ENCODE measurements at places on chromosomes 5 and 9.

DNA sequence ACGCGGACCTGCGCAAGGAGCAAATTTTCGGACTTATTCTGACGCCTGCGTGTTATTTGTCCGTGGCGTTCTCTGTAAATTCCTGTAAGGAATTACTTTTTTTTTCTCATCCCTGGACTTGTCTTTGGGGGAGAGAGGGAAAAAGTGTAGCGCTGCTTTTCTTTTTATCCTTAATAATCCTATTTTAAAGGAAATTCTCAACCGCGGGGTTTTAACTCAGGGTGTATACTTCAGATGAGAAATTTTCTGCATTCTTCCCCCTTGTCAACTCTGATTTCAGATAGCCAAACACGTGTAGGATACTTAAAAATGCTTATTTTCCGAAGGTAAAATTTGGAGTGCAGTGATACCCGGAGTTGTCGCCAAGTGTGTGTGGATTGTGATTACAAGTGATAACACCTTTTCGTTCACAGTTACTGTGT, 853 bp downstream of the DCP2 start:
- peak; percentile 45 for DNase-seq

- no peak for DNase-seq
Observed at GRCh38 chr9:4717815-4718214, 23.2 kb downstream of the AK3 start.

DNA sequence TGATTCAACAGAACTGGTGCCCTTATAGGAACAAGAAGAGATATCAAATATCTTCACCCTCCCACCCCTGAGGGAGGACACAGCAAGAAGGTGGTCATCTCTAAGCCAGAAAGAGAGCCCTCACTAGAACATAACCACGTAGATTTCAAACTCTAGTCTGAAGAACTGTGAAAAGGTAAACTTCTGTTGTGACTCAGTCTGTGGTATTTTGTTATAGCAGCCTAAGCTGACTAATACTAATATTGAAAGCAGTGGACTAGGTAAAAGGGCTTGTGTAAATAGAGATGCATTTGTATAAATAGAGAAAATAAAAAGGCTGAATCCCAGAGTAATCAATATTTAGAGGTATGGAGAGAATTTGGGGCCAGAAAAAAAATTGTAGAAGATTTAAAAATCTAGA, 157.6 kb upstream of the CCNH start:
- DNase-seq = no peak

DNA sequence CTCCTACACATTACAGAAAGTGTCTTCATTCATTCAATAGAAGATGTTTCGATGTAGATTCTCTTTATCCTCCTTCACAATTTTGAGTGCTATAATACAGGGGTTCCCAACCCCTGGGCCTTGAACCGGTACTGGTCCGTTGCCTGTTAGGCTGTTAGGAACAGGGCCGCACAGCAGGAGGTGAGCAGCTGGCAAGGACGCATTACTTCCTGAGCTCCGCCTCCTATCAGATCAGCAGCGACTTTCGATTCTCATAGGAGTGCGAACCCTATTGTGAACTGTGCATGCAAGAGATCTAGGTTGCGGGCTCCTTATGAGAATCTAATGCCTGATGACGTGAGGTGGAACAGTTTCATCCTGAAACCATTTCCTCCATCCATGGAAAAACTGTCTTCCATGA, 153.0 kb upstream of the SMC2 start:
- no peak for DNase-seq

GRCh38 chr9:134989206-134990065, 71.7 kb upstream of the FCN1 start:
- DNase-seq = no peak

- DNase-seq = peak; percentile 29
Observed at GRCh38 chr5:113056988-113057387, 80.4 kb downstream of the DCP2 start.

DNA sequence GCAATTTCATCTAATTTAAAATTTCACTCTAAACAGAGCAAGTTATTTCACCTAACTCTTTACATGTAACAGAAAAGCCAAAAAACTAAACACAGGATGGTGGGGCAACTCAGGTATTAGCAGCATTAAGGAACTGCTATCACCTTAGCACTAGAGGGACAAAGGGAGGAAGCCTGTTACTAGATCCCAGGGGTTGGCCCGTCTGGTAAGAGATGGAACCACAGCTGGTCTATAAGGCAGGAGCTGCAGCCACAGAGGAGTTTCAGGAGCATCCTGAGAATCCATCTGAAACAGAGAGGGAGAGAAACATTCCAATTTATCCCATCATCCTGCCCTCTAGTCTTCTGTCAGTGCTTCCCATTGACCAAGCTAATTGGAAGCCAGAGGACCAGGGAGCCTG, 300.3 kb downstream of the MRPS30 start:
- no peak for DNase-seq

- DNase-seq = no peak
Observed at GRCh38 chr5:14945450-14945849, 73.9 kb upstream of the ANKH start.

DNA sequence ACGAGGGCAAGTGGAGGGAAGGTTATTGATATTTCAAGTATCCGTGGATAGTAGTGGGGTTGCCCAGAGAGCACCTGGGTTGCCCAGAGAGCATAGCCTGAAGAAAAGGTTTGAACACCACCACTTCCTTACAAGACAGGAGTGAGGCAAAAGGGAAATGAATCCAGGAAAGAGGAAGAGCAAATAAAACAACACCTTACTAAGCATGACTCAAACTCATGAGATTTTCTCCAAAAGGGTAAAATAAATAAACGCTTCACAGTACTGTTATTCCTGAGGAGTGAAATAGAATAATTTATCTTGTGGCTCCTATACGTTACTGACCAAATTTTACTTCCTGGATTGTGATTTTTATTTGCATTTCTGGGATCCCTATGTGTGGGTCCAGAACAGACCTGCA, 65.2 kb upstream of the PTPRD start:
- DNase-seq = no peak

DNA sequence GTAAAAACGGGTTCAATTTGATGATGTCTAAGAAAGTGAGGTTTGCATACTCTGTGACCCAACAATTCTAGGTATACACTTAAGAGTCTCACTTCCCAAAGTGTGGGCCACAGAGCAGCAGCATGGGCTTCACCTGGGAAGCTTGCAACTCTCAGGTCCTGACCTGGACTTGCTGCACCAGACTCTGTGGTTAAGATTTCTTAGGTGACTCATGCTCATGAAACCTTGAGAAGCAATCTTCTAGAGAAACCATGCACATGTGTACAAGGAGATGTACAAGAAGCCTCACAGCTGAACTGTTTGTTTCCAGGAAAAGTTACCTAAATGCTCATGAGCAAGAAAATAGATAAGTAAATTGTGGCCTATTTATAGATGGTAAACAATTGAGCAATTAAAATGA, 30.0 kb downstream of the DNAJC21 start:
- DNase-seq = peak; percentile 7

DNA sequence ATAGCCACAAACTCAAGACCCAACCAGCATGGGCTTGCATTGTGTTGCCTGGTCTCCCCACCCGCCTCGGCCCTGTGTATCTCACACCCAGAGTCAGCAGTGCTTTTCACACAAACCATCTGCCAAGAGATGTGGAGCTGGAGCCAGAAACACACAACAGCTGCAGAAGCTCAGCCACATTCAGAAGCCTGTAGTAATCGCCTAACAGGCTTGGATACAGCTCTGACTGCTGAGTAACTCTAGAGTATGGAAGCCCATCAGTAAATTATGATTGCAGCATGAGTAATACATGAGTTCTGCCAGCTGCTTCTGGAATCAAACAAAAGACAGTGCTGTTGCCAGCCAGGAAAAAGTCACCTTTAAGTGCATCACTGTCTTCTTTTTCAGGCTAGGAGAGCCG, 16.0 kb downstream of the TEK start:
- DNase-seq = no peak

DNA sequence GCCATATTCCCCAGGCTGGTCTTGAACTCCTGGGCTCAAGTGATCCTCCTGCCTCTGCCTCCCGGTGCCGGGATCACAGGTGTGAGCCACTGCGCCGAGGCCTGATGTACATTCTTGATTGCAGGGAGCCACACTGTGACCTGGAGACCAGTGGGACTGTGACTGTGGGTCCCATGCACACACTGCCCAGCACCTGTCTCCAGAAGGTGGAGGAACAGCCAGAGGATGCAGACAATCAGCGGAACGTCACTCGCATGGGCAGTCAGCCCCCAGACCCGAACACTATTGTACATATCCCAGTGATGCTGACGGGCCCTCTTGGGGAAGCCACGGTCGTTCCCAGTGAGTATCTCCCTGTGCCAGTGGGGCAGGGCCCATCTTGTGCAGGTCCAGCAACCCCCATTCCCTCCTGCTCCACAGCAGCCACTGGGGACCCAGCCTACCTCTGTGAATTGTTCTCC, 147.3 kb downstream of the CACNA1B start:
- DNase-seq = no peak

DNA sequence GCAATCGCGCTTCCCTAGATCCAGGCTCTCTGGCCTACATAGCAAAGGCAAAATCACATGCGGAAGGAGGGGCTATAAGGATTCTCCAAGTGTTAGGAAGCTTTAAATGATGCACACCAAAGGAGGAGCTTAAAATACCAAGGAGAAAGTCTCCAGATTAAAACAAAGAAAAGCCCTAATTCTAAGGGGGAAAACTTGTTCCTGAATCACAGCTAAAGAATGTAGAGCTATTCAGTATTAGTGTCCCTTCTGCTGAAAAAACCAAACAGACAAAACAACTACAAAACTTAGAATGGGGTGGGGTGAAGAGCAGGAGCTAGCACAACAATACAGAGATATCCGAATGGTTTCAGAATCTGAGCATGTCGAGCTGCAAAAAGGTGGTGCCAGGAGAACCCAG, 213.7 kb downstream of the DCP2 start:
- no peak for DNase-seq

DNA sequence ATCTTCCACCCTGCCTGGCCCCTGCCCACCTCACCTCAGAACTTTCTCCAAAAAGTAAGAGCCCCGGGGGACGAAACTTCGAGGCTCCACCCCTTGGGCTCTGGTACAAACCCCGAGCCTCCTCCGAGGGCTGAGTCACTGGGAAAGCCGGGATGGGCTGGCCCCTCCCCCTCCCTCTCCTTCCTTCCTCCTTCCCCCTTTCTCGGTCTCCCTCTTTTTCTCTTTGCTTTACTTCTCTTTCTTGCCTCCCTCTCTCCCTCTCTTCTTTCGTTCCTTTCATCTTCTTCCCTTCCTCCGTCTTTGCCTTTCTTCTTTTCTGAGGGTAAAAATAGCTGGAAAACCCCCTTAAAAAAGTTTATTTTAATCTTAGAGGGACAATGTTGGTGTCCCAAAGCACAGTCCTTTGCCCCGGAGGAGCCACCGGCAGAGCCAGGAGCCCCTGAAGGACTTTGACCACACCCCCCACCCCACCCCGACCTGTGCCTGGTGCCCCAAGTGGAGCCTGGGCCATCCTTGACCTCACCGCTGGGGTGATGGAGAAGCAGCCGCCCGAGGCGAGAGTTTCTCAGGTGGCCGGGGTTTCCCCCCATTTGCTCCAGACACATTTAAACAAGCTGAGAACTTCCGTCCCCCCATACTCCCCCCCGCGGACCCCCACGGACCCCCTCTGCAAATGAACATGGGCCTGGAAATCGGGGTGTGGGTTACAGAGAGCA, 5.7 kb upstream of the NOTCH1 start:
- no peak for DNase-seq

DNA sequence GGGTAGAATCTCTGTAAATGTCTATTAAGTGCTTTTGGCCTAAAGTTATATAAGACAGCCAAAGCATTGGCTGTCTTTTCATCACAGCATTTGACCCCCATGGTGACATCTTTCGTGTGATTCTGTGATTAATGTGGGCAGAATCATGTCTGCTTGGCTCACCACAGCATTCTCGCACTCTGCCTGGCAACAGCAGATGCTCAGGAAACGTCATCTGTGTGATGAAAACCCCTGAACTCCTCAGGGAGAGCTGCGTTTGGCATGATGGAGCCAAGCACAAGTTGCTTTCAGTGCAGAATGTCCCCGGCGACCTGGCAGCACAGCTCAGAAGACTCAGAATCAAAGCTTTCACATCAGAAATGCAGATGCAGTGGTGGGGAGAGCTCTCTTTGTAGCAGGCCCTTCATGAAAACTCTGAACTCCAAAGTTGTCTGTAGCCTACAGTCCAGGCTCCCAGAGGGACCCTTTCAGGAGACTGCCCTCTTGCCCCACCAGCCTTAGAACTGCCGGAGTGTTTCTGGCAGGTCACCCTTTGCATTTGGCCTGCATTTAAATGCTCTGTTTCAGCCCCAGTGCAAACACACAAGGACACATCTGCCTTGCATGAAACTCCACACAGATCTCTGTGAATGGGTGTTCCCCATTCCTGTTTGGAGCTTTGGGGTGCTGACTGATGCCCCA, 155.6 kb upstream of the PANK3 start:
- DNase-seq = no peak

- peak; percentile 76 for DNase-seq
Observed at GRCh38 chr9:113511856-113512761, 48.6 kb downstream of the RGS3 start.

DNA sequence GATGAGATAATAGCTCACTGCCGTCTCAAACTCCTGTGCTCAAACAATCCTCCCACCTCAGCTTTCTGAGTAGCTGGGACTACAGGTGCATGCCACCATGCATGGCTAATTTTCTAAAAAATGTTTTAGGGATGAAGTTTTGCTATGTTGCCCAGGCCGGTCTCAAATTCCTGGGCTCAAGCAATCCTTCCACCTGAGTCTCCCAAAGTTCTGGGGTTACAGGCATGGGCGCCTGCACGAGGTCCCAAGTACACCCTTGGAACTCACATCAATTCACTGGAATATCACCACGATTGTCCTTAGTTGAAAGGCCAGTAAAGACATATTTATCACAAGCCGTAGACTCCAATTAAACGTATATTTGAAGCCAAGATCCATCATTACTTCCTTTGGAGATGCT, 184.6 kb downstream of the IRX1 start:
- DNase-seq = no peak

GRCh38 chr5:37552770-37553719, 173.9 kb downstream of the WDR70 start:
- peak; percentile 99 for DNase-seq

- DNase-seq = peak; percentile 22
Observed at GRCh38 chr5:42268630-42269029, 154.6 kb upstream of the GHR start.

DNA sequence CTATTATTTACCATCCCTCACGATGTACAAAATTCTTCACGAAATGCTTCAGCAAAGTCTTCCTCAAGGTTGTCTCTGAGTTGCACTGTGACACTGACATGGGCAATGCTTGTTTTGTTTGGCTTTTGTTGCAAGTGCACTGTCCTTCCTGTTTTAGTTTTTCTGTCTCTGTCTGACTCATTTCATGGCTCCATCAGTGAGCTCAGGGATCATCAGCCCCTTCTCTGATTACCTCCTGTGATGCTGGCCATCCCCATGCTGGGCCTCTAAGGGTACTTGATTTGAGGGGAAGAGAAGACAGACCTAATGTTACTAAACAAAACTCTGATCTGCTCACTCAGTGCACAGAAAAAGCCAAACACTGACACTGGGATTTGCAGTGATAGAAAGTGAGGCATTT, 37.6 kb upstream of the STX17 start:
- DNase-seq = no peak

DNA sequence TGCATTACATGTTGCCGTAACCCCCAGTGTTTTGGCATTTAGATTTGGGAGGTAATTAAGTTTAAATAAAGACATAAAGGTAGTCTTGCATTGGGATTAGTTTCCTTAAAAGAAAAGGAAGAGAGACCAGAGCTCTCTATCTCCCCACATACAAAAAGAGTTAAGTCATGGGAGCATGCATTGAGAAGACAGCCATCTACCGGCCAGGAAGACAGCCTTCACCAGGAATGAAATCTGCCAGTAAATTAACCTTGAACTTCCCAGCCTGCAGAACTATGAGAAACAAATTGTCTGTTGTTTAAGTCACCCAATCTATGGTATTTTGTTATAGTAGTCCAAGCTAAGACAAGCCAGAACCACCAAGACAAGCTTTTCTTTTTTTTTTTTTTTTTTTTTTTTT, 567.0 kb upstream of the CDH18 start:
- peak; percentile 2 for DNase-seq

Measured in hematopoietic multipotent progenitor cell treated with erythropoietin and hydrocortisone succinate and interleukin-3 and kit ligand, for 4 days (in vitro differentiated cells).